ENCODE measurements at places on chromosomes 7 and 10.

- DNase-seq = no peak
Measured at GRCh38 chr10:35792291-35792690, 150.2 kb upstream of the FZD8 start.

- no peak for DNase-seq
Measured at GRCh38 chr10:74383642-74384041, 232.6 kb downstream of the ADK start.

GRCh38 chr7:107966711-107967110, 36.2 kb downstream of the LAMB1 start:
- DNase-seq = no peak

- DNase-seq = no peak
Measured at GRCh38 chr7:131124001-131124629, 203.6 kb upstream of the MKLN1 start.

- DNase-seq = no peak
Measured at GRCh38 chr10:7411671-7412128, 866 bp upstream of the SFMBT2 start.

- no peak for DNase-seq
Measured at GRCh38 chr7:151420144-151420543, 10.3 kb upstream of the WDR86 start.

DNA sequence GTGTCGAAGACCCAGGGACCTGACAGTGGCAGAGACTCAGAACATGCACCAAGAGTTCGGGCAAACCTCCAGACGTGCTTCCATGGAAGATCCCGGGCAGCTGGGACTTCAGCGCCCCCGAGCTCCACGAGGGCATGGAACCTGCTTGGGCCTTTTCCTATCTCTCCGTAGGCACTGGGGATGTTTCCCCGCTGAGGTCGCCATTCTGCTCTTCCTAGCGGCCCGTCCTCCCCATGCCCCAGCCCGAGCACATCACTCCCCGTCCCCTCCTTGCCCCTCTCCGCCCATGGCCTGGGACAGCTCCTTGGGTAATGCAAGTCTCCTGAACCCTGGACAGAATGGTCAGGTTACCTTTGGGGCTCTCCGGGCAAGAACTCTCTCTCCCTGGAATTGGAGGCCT, 32.3 kb upstream of the SHH start:
- DNase-seq = no peak

DNA sequence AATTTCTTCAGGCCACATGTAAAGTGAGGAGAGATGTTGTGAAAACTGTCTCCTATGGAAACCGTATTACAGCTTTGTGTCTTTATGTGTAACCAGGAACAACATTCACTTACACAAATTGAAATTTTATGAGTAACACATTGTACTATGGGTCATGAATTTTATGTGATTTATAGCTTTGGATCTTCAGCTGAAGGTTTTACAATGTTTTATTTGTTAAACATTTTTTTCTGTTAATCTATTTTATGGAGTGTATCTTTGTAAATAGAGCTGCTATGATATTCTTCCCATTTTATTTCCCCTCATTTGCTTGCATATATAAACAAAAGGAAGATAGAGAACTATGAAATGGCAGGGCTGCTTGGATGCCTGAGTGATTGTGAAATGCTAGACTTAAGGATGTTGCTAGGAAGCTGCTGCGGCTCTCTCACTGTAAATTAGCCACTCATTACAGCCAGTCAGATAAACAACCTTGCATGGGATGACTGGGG, 104.5 kb upstream of the PCLO start:
- DNase-seq = no peak

DNA sequence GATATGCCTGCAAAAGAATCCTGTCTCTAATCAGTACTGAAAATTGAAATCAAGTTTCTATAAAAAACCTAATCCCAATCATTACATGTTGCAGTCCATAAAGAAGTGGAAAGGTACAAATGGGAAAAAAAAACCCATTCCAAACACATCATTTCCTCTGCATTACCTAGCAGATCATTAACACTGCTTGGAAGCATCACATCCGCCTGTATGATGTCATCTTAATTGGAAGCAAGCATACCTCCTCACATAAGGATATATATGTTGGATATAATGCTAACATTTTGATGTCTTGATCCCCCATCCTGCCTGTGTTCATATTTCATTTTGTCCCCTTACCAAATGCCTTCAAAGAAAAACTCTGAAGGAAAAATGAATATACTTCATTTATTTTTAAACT, 241.3 kb upstream of the AOAH start:
- DNase-seq = no peak

DNA sequence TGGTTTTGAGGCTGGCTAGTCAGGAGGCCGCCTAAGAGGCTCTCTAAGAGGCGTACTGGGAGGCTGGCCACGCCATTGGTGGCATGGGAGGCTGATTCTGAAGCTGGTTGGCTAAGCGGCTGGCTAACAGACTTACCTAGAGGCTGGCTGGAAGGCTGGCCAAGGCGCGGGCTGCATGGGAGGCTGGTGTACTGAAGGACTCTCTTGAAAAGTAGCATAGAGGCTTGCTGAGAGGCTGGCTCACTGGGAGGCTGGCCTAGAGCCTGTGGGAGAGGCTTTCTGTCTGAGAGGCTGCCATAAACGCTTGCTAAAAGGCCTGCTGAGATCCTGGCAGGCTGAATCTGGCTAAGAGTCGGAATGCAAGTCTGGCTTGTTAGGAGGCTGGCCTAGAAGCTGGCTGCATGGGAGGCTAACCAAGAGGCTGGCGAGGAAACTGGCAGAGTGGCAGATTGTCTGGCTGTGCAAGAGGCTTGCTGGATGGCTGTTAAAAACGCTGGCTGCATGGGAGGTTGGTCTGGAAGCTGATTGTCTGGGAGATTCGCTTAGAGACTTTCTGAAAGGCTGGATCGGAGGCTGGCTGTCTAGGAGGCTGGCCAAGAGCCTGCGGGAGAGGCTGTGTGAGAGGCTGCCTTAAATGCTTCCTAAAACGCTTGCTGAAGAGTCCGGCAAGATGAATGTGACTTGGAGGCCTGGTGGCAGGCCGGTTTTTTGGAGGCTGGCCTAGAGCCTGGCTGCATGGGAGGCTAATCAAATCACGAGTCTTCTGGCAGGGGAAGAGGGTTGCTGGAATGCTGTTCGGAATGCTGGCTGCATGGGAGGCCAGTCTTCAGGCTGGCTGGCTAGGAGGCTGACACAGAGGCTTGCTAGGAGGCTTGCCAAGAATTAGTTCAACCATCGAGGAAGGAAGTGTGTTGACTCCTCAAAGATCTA, 134.2 kb downstream of the OR13A1 start:
- DNase-seq = no peak

GRCh38 chr10:68553599-68553998, 6.5 kb upstream of the TET1 start:
- DNase-seq = no peak

DNA sequence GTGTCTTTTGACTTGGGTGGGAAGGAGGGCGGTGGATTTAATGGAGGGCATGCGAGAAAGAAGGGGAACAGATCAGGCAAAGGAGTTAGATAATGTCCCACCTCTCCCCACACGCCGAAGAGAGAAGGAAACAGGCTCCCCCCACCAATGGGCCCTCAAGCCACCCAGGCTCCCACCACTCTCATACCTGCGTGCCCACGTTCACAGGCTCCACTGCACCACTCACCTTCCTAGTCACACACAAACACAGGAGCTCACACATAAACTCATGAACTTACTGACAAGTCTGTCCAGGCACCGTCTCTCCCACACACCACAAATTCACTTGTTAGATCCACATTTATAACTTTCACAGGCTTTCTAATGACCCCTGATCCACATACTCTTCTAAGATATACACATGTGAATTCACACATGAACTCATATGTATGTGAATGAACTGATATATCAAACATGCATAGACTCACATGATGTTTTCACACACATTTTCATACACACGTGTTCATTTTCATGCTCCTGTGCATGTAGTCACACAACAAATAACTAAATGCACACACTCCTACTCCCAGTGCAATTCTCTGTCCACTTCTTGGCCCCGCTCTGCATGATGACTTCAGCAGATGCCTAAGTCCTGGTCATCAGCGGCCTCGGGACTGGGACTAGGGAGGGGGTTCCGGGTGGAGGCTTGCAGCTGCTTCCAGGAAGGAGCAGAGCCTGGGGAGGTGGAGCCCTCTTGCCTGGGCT, 1.5 kb downstream of the LZTS2 start:
- DNase-seq = no peak

DNA sequence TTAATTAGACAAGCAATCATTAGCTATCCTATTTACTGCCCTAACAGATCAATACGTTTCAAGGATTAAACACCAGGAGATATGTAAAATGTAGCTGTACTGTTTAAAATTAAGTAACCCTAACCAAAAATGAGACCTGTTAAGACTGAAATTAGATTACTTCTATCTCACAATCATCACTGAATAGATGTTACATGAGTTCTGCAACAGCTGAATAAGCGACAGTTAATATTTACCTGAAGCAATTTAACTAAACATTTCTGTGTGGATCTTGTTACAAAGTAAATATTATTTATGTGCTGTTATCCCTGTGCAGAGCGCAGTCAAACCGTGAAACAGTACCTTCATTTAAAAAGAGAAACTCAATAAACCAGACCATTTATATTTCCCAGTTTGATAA, 122.5 kb downstream of the RELN start:
- DNase-seq = no peak

DNA sequence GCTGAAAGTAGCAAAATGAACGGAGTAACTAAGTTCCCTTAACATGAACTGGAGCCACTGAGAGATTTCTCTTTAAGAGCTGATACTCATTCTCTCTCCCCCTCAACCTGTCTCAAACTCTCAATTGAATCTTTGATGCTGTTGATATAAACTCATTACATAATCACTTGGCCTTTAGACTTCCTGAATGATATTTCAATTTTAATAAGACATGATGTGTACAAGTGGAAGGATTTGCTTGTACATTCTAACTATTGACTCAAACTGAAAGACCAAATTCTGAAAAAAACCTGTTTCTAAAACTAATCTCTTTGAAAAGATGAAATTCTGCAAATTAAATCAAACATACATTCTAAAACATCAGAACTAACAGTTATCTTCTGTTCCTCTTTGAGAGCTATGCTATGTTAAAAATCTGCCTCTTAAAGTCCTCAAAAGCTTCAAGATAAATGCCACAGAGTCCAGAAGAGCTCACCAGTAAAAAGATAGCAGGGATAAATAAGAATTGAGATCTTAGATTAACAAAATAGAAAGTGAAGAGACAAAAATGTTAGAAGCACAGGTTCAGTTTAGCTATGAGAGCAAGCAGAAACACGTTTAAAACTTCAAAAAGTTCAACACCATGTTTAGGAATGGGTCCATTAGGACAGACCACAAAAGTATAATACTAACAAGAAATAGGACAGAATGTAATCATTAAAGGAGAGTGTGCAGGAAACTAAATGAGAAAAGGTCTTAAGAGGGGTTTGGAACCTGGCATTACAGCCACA, 46.1 kb downstream of the TNPO3 start:
- no peak for DNase-seq

DNA sequence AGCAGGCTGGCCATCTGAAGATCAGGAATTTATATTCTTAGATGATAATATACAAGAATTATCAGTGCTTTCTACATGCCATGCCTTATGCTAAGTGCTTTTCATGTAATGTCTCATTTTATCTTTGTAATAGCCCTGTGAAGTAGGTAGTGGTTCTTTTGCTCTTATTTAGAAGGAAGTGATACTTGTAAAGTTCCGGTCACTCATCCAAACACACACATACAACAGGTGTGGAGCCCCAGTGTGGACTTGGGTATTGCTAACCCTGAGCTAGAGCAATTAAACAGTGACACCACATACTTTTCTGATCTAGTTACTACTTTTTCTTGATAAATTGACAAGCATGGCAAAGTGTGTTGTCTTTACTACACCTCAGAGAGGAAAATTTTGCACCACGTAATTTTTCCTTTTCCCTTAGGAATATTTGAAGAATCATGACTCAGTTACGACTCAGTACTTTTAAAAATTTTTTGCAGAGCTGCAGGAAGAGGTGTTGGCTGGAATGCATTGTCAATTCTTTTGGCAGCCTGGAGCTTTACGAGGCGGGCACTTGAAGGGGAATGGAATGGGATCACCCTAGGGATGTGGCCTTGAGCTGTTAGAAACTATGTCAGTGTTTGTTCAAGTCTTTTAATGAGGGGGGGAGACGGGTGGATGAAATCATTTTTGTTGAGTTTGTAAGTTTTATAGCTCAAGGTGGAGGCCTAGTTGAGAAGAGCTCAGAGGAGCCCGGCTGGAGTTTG, 212.5 kb upstream of the CELF2 start:
- no peak for DNase-seq

DNA sequence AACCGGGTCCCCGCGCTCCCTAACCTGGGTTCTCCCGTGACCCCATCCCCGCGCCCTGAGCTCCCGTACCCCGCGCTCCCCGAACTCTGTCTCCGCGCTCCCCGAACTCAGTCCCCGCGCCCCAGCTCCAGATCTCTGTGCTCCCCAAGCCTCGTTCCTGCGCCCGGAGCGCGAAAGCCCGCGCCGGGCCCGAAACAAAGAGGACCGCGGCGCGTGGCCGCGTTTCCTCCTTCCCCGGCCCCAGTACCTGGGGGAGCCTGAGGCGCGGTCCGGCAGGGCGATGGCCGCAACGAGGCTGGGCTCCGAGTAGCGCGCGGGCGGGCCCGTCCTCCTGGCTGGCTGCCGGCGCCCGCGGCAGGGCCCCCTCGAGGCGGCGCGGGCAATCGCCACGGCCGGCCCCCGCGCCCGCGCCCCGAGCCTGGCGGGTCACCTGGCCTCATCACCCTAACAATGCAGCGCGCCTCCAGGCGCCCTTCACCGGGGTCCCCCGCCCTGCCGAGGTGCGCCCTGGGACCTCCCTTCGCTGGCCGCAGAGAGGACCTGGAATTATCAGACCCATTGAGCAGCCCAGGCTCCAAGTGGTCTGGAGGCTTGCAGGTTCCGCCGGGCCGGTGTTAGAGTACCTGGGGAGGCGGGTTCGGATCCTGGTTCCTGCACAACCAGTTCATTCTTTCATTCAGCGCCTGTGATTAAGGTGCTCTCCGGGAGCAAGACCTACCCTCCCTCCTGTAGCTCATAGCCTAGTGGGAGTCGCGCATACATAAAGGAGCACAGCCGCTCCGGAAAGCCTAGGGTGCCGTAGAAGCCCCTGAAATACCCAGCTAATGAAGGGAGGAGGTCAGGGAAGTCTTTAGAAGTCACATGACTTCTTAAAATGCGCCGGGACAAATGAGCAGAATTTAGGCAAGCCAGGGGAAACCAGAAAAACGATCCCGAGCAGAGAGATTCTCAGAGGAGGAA, at the start of gene TNS3:
TSS of gene TNS3 (minus strand) at position 308 of the 960 bp plus-strand sequence. CDS start 142,475 bp downstream, outside the sequence.
- DNase-seq = no peak

DNA sequence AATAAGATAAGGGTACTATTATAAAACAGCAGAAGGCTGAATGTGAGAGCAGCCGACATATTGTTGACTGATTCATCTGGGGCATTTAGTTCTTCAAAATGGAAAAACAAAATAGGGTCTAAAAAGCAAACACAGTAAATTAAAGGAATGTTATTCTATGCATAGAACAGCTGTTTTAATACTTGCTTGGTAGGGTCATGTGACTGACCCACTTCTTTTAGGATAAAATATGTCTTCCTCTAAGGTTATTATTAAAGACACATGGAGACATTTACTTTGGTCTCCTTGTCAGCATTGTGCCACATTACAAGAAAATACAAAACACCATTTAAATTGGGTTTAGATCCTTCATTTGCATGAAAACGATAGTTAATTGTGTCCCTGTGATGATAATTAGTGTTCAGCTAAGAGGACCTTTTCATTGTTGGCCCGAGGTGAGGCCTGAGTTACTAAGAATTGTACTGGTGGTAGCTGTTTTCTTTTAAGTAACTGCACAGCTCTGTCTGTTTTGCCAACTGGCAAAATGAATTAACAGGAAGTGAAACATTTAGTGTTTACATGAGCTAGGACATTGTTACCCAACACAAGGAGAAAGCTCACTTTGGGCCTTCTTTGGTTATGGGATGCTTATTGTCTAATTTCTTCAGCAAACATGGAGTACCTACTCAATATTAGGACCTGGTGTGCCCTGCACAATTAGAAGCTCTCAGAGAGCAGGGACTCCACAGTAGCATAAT, 764.4 kb downstream of the LRMDA start:
- DNase-seq = no peak
